HFFc6 (cell line): ENCODE measurements at places on chromosomes 6 and 20.

- DNase-seq: no peak
These were observed 96.6 kb upstream of the PLEKHG1 start for GRCh38 chr6:150503041-150503440.

DNA sequence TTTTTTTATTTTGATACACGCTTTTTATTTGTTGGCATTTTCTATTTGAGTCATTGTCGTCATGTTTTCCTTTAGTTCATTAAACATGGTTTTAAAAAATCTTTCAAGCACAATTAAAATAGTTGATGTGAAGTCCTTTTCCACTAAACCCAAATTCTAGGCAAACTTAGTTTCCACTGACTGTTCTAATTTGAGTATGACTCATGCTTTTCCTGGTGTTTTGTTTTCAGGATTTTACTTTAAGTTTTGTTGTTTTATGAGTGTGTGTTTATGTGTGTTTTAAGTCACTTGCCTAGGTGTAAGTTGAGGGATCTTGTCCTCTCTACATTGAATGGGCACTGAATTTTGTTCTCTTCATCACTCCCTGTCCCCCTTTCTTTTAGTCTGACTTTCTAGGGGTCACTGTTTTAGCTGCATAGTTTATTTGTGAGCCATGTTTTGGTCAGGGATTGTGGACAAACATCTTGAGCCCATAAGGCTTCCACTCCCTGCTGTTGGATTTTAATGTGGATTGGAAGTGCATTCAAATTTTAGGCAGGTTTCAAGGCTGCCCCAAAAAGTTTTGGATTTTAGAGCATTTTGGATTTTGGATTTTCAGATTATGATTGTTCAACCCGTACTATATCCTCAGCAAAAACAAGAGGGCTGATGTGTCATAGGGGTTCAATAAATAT, 94.8 kb downstream of the CDYL start:
- DNase-seq: peak; percentile 10

- peak; percentile 43 for DNase-seq
These were observed 76.4 kb upstream of the RNF24 start for GRCh38 chr20:4091490-4092479.

DNA sequence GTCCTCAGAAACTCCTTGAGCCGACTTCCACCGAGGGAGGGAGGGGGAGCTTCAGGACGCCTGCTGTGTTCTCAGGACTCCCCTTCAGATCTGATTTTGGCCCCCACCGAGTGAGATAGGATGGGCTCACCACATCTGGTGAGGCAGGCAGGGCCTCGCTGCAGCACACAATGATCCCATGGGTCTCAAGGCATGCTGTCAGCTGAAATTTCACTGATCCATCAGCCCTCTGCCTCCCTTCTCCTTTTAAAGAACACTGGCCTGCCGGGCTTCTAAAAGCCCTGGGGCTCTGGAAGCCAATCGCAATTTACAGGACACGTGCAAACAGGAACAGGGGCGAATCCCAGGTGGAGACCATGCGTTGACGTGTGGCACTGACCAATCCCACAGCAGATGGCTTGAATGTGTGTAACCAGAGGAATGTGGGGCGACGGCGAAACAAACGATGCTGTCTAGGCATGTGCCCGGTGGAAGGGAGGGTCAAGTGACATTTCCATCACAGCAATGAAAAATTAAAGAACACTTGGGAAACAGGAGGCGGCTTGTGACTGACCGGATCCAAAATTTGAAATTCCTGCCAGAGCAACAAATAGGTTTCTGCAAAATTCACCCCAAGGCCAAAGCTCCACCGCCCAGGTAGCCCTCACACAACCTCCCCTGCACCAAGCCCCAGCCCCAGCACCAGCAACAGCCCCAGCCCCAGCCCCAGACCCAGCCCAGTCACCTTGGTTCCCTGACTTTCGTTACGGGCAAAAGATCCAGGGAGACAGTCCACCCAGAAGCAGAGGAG, 167.1 kb upstream of the ZNF337 start:
- DNase-seq: no peak

- peak; percentile 27 for DNase-seq
These were observed 211.9 kb downstream of the FOXC1 start for GRCh38 chr6:1821513-1822183.

DNA sequence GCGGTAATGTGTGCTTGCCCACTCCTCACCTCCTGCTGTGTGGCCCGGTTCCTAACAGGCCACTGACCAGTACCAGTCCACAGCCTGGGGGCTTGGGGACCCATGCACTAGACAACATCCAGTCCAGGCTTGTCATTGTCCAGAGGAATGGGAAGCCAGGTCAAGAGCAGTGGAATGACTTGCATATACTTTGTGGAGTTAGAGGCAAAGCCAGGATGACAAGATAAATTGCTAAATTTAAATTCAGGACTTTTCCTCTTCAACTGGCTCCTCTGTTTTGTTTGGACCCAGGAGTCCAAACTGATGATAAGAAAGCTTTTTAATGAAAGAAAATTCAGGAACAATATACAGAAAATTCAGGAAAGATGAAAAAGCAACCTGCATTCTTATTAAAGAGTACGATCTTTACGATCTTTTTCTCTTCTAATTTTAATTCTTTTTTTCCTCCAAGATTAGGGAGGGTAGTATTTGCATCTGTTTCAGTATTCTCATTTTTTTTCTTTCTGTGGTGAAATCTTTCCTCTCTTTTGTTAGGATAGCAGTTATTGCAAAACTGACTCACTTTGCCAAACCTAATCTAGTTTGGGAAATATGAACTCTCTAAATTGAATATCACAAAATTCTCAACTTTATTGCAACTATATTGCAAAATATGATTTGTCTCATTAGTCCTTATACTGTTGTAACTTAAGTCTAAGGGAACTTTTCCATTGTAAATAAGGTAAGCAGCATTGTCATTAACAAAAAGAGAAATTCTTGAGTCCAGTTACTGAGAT, 48.2 kb downstream of the DCBLD1 start:
- no peak for DNase-seq

- DNase-seq: no peak
These were observed at the start of gene OPRM1 for GRCh38 chr6:154039231-154039842. Gene OPRM1 (plus strand): TSS chr6:154039240. CDS start chr6:154039545, 305 bp downstream.

DNA sequence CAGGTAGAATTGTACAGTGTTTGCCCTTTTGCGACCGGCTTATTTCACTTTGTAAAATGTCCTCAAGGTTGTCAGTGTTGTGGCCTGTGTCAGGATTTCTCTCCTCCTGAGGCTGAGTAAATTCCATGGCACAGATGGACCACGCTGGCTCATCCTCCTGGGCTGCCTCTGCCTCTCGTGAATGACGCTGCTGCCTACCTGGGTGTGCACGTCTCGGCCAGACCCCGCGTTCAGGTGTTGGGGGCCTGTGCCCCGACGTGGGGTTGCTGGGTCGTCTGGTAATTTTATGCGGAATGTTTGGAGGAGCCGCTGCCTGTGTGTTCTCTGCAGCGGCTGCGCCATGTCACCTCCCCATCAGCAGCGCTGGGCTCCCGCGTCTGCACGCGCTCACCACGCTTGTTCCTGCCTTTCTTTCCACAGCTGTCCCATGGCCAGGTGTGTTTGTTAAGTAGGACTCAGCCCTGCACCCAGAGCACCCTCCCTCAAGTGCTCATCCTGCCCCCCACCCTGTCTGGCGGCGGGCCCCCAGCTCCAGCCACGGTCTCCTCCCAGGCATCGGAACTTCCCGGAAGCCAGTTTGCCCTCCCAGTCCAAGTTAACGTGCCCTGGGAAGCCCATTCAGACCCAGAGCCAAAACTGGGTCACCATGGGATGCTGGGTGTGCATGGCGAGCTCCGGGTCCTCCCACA, 36.1 kb upstream of the CHRNA4 start:
- no peak for DNase-seq

DNA sequence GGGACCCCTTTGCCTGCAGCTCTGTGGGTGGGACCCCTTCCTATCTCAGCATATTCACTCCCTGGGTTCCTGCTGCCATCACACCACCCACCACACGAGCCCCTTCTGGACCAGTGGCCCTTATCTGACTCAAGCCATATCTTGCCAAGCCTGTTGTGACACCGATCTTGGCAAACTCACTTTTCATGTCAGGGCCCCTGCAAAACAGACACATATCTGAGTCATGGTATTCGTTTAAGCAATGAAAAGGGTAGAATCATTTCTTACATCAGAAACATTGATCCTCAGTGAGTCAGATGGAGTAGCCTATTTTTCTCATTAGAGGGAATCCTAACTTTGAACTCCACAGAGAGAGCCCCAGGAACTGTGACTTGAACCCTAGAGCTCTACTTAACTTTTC, 10.6 kb downstream of the RAET1E start:
- DNase-seq: peak; percentile 46

- peak; percentile 65 for DNase-seq
These were observed 18.3 kb downstream of the BPIFB1 start for GRCh38 chr20:33301192-33301930.

DNA sequence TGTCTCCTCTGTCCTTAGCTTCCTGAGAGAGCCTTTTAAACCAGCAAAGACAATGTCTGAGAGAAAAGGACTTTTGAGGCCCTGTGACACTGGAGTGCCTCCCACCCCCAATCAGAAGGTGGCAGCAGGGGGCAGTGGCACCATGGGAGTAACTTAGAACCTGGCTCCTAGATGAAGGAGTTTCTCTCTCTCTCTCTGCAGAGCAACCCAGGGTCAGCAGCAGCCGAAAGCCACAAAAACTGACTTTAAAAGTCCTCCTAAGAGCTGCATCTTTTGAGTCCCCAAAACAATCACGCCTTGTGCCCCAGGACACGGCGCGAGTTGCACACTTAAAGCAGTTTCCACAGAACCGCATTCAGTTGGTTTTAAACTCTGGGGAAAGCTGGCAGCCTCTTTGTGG, 5.3 kb upstream of the TCP11 start:
- DNase-seq: peak; percentile 30

GRCh38 chr6:56552187-56553130, 90.2 kb downstream of the DST start:
- peak; percentile 65 for DNase-seq

DNA sequence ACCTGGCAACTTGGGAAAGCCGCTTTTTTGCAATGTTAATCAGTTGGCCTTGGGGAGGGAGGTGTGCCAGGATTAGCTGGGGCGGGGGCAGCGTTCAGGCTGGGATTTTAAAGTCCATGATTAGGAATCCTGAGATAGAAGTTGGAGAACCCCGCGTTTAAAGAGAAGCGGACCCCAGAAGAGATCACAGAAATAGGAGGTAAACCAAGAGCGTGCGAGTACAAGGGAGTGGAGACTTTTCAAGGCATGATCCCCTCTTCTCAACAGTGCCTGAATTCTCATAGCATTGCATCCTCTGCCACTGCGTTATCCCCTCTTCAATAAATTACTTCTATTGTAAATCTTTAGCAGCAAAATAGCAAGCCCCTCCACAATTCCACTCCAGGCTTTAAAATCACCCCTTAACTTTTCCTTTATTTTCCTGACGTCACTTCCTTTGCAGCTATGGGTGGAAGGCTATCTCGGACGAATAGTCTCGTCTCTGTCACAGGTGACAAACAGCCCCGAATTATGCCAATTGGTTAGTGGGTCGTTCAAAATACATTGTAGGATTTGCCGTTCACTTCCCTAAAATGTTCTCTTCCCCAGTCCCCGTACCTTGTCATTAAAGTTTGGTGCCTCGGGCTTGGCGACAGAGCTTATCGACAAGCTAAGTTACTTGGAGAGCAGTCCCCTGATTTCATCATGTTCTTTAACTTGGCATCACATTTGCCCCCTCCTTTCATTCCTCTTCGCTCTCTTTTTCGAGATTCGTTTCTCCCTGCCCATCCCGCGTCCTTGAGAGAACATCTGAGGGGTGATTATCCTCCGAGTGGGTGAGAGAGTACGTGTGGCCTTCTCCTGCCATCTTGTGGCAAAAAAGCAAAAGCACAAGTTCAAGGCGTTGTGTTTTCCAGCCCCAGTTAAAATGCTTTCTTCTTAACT, 17.1 kb downstream of the OR2B2 start:
- peak; percentile 74 for DNase-seq

- no peak for DNase-seq
These were observed 63.6 kb upstream of the GATA5 start for GRCh38 chr20:62539198-62540045.

DNA sequence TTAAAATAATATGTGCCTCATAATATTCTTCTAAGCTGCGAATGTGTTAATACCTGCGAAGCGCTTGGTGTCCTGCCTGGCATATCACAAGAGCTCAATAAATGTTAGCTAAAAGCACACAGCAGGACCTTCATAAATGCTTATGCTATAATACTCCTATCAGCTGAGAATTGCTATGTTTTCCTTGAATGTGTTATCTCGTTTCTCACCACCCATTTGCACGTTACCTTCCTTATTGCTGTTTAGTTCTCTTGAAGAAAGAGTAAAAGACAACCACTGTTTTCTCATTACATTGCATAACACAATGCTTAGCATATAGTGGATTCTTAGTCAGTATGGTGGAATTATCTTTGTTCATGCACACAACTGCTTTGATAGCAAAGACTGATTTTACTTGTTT, 76.6 kb downstream of the EDN1 start:
- DNase-seq: no peak

DNA sequence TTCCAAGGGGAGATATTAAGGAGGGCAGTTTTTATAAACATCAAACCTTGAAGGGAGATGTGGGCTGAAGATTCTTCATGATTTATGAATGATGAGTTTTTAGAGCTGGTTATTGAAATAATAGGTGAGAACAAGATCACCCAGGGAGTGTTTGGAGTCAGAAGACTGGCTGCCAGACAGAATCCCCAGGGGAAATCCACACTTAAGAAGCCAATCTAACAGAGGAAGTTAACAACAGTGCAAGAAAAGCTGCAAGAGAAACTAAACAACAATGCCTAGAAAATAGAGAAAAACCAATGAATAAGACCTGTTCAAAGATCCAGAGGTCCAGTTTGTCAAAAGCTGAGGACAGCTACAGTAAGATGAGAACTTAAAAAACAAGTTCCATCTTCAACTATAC, 167.9 kb upstream of the MAN1A1 start:
- DNase-seq: no peak

DNA sequence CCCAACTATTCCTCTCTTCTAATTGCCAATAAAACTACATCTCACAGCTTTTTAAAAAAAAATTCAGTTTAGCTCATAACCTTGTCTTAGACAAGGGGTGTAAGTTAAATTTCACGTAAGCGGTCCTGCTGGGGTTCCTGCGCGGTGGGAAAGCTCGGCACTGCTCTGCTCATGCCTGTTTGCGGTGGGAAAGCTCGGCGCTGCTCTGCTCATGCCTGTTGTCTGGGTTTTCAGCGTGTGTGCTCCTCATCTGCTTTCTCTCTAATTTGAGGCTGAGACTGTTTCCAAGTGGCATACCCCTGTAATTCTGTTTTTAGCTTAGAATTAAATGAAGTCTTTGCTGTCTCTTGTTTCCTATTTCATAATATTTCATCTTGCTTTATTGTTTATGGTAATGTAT, 18.6 kb downstream of the ARID1B start:
- DNase-seq: no peak

GRCh38 chr6:87397656-87398055, 10.1 kb upstream of the CFAP206 start:
- no peak for DNase-seq

DNA sequence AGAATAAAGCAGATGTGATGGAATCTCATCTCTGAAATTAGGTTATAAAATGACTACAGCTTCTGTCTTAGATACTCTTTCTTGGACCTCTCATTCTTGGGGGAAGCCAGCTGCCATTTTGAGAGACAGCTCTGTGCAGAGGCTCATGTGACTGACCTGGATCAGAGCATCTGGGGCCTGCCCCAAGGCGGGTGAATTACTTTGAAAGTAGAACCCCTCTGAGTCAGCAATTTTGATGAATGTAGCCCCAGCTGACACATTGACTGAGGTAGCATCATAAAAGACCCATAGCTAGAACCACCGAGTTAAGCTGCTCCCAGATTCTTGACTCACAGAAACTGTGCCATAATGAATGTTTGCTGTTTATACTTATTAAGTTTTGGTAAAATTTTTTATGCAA, 124.5 kb downstream of the THEMIS start:
- DNase-seq: no peak
